Adipose tissue (tissue), 3 donors: ENCODE measurements at places on chromosomes 11 and 22. TPM values are rescaled to one million over a fixed set of nuclear protein-coding genes. Genes with fewer than 3 reads are reported as not detected.

Gene C1QTNF5
- polyA plus RNA-seq = 26.5 TPM

Gene NADSYN1
- polyA plus RNA-seq = 30.6 TPM

Gene GSTT2B
- 10.0 TPM for polyA plus RNA-seq

Gene ZNF408
- polyA plus RNA-seq = 8.0 TPM

Gene LINC01488
- polyA plus RNA-seq = not detected

Gene TRIOBP
- polyA plus RNA-seq = 74.8 TPM

Gene F2
- not detected for polyA plus RNA-seq

Gene WT1
- polyA plus RNA-seq = 0.28 TPM

Gene SEC14L2
- 3.8 TPM for polyA plus RNA-seq

Gene C22orf15
- polyA plus RNA-seq = not detected

Gene CCDC15
- polyA plus RNA-seq = 0.43 TPM

Gene KIAA1671
- polyA plus RNA-seq = 4.4 TPM

Gene CCDC82
- polyA plus RNA-seq = 39.5 TPM

Gene RASL10A
- 1.0 TPM for polyA plus RNA-seq

Gene C11orf21
- polyA plus RNA-seq = 0.79 TPM

Gene RAB36
- polyA plus RNA-seq = 1.6 TPM

Gene TRIM48
- not detected for polyA plus RNA-seq

Gene P2RY6
- polyA plus RNA-seq = 0.63 TPM

Gene OR52I1
- polyA plus RNA-seq = not detected

Gene BIRC3
- 9.7 TPM for polyA plus RNA-seq

Gene RFPL2
- polyA plus RNA-seq = not detected

Gene C11orf52
- 2.7 TPM for polyA plus RNA-seq

Gene CARD10
- 20.0 TPM for polyA plus RNA-seq

Gene NCR3LG1
- 1.5 TPM for polyA plus RNA-seq

Gene KRTAP5-10
- not detected for polyA plus RNA-seq

Gene ARAP1
- 109 TPM for polyA plus RNA-seq

Gene ASCC2
- polyA plus RNA-seq = 39.6 TPM

Gene FIBIN
- polyA plus RNA-seq = 15.4 TPM

Gene FERMT3
- 26.7 TPM for polyA plus RNA-seq

Gene SLC22A9
- not detected for polyA plus RNA-seq

Gene PRR33
- polyA plus RNA-seq = 0.03 TPM

Gene OR8G5
- not detected for polyA plus RNA-seq
